ENCODE measurements at places on chromosomes 1 and 21.

- DNase-seq = no peak
Observed at GRCh38 chr1:174874331-174875053, 125.3 kb upstream of the CACYBP start.

GRCh38 chr1:65108025-65108642, 39.9 kb upstream of the AK4 start:
- DNase-seq = no peak

DNA sequence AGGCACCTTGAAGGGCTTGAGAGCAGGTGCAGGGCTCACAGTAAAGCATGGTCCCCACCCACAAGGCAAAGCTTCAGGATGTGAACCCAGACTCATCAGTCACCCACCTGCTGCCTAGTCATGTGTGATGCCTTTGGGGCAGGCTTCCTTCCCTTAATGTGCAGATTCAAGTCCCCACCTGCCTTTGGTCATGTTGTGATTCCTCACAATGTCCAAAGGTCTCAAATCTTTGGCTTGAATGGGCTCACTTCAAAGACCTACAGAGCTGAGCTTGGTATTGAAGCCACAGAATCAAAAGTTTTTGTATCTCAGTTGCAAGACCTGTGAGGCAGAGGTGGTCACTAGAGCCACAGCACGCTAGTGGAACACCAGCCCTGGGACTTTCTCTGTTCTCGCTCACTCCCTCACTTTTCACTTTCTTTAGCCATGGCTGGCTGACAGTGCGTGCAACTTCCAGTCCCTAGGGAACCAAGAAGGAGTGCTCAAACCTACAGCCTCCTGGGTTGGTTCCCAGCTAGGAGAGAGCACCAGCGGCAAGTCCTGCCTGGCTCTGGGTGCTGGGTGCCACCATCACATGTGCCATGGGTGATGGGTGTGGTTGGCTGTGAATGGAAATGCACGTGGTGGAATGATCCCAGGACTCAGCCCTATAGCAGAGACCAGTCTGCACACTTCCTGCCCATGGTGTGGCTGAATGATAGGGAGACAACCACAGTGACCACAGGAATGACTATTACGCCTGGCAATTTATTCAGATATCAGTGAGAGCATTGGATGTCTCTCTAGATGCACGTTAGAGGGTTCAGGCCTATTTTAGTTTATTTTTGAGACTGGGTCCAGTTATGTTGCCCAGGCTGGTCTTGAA, 26.4 kb upstream of the CLIC6 start:
- no peak for DNase-seq

DNA sequence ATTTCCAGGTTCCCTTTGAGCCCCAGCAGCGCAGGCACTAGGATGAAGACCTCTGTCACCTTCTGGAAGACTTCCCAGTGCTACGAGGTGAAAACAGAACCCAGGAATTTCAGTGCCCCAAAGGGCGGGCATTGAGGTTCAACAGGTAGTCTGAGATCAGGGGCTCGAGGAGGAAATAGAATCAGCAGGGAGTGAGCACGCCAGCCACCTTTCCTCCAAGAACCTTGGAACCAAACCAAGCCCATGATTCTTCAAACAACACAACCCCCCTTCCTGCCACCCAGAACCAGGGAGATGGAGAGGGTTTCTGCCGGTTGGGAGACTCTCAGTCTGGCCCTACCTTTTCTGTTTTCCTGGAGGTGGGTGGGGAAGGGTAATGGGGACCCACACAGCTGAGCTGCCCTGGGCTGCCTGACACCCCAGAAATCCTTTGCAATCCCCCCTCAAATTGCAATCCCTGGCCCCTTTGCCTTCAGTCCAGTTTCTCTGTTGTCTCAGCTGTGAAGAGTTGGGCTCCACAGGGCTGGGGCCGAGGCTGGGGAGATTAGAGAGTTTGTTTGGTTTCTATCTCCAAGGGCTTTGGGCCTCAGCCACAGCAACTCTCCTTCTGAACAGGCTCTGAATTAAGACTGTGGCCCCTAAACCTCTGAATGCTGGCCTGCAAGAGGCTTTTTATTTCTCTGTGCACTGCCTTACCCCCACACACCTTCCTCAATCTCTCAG, 11.9 kb downstream of the SLC41A1 start:
- no peak for DNase-seq

GRCh38 chr1:37070126-37070525, 35.8 kb upstream of the GRIK3 start:
- no peak for DNase-seq

GRCh38 chr1:166956057-166956850, 19.1 kb downstream of the ILDR2 start:
- DNase-seq = no peak

DNA sequence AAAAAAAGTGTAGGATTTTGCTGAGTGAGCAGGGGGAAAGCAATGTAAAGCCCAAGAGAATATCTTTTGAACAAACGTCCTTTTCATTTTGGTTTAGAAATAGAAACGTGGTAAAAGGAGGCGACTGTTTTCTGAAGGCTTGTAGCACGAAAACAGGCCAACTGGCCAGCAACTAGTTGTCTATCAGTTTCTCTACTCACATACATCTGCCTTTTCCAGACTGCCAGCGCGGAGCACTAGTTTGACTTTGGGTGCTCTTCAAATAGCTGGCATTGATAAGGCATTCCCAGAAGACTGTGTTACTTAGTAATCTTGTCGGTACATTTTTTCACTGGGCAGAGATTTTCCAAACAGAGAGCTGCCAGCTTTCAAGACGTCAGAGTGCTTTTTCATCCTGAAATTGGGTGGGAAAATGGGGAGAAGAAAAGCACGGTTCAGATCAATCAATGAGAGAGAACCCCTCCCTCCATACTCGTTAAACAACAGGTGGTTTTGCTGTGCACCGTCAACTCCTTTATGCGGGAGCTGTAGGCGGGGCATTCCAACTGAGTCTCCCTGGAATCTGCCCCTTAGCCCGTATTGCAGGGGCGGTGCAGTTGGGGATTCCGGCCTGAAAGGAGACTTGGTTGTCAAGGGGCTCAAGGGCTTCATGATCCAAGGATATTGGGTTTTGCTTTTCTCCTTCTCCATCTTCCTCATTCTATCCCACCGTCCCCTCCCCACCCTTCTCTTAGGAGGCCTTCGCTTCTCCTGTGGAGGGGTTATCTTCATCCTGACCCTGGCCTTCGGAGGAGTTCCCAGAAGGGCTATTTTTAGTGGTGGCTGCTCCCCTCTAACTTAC, 884 bp upstream of the LRRC8C start:
- peak; percentile 8 for DNase-seq

DNA sequence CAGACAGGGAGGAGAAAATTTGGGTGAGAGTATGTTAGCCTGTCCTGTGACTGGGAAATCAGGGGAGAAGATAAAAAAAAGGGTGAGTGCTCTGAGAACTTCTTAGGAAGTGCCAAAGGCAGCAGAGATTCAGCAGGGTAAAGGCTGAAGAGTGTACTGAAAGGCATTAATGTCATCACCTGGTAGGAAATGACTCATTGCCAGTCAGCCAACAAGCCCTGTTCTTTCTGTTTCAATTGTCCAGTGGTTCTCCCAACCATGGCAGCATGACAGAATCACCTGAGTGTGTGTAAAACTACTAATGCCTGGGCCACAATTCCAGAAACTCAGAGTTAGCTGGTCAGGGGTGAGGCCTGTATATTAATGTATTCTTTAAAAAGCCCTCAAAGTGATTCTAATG, 83.5 kb downstream of the INTS7 start:
- no peak for DNase-seq

DNA sequence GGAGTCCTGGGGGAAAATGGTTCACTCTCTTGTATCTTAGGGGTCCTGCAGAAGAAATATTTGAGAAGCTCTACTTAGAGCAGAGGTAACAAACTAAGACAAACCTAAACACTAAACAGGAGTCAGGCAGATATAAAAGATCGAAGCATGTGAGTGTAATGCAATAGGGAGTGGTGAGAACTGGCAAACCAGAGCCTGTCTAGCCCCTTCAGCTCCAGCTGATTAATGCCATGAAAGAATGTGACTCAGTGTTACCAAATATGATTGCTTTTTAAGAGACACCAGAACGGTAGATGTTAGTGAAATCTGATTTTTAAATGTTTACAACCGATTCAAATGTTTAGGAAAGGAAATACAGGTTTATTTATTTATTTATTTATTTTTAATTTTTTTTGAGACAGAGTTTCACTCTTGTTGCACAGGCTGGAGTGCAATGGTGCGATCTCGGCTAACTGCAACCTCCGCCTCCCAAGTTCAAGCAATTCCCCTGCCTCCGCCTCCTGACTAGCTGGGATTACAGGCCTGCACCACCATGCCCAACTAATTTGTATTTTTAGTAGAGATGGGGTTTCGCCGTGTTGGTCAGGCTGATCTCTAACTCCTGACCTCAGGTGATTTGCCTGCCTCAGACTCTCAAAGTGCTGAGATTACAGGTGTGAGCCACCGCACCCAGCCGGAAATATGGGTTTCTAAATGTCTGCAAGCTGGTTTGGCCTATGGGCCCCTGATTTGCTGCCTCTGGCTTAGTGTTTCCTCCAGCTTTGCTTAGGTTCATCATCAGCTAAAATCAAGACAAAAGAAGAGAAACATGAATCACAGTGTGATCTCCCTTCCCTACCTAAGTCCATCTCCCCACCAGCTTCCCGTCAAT, 12.2 kb downstream of the TXNIP start:
- DNase-seq = peak; percentile 69

GRCh38 chr1:221621683-221622082, 120.2 kb downstream of the DUSP10 start:
- no peak for DNase-seq

DNA sequence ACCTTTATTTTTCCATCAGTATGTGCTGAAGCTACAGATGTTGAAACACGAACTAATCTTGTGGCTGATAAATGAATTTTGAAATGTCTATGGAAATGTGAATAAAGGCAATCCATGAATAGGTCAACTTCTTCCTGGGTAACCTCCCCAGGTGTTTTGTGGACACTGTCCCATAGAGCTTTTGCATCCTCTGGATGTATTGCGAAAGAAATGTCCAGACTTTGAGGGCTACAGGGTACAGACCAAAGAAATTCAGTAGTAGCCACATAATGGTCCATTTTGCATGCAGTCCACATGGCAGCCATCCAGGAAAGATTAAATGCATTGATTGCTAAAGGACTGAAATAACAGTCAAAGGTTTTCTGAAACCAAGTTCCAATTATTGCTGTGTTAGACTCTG, 21.5 kb upstream of the DARS2 start:
- no peak for DNase-seq

DNA sequence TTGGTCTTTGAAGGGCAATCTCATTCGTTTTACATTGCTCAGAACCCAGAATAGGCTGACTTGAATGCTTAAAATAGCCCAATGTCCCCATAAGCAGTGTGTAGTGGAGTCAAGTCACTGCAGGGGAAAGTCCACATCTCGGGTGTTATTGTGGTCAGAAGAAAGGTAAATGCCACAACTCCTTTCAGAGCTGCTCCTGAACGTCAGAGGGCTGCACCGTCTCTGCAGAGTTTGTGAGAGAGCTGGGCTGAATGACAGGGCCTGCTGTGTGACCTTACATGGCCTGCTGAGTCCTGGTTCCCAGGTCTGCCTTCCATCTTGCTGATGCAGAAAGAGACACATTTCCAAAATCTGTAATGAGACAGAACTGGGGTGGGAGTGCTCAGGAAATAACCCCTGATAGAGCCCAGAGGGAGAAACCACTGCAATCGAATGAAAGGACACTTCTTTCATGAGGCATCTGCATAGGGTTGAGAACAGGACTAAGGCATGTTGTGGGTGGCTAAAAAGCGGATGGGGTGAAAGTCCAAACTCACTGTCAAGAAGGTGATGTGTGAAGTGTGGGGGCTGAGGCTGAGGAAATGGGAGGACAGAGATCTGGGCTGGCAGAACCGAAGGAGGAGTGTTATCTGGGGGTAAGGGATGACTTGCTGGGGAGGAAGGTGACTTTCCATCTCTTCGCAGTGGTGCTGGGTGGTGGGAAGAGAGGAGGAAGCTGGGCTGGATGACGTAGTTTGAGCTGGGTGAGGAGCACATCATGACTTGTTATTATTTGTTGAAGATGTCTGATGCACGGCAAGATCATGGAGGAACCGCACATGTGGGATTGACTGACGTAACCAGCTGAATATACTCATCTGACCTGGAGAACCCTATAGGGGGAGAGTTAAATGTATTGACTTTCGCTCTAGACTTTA, 33.7 kb downstream of the XCL2 start:
- DNase-seq = no peak

GRCh38 chr1:247322849-247323586, 8.6 kb downstream of the ZNF496 start:
- no peak for DNase-seq

GRCh38 chr1:241356187-241356518, 852 bp downstream of the RGS7 start:
- no peak for DNase-seq

DNA sequence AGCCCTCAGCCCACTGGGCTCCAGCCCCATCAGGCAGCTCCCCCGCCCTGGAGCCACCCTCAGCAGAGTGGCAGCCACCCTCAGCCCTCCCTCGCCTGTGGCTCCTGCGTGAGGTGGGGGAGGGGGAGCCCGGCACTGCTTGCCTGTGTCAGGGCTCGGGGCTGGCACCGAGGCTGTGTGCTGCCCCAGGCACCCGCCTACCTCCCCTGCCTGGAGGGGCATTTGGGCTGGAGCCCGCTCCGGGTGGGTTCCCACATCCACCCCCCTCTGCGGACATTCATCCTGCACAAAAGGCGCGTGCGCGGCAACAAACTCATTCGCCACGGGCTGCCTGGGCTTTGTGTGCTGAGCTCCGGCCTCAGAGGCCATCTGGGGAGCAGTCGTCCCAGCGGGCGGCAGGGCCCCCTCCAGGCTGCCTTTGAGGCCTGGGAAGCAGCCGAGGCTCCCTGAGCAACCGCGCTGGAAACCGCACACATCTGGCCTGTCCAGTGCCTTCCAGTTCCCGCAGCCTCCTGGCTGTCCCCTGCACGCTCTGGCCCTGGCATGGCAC, 12.6 kb upstream of the TNFRSF14 start:
- DNase-seq = no peak

DNA sequence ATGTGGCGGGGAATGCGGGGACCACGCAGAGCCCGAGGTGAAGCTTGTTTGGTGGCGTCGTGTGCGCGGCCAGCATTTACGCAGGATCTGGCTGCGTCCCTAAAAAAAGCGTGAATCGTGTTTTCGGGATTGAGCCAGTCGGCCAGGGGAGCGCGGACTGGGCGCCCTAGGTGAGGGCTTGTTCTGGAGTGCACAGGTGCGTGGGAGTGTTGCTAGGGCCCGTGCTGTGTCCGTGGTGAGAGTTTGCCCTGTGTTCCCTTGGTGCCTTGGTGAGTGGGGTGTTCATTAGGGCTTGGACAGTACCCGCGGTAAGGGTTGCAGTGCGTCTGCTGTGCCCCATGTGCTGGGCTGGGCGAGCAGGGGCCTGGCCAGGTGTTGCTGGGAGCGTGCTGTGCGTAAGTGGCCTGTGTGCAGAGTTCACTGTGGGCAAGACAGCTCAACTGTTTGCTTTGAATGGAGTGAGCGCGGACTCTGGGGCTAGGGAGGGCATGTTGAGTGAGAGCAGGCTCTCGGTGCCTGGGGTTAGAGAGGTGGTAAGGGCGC, 673 bp downstream of the CD46 start:
- DNase-seq = peak; percentile 47

All from T-helper 2 cell (primary cell).